ENCODE measurements at places on chromosomes 7 and 10.
A peak's percentile ranks its signal among the peaks of the same experiment; 100 is the strongest.

DNA sequence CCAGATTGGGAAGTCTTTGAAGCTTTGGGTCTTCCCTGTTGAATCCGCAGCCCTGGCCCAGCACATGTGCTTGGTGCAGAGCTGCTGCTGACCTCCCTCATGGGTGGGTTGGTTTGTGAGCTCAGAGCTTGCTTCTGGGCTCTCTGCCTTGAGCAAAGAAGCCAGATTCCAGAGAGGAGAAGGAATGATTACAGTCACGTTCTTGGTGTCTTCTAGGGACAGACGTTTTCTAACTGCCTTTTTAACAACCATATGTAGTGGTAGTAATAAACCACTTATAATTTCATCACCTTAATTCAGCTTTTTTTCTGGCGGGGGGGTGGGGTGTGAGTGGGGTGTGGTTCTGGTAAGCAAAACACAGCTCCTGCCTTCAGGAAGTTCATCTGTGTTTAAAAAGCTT is 39.5 kb downstream of the LRMDA start:
- DNase-seq, result no peak

DNA sequence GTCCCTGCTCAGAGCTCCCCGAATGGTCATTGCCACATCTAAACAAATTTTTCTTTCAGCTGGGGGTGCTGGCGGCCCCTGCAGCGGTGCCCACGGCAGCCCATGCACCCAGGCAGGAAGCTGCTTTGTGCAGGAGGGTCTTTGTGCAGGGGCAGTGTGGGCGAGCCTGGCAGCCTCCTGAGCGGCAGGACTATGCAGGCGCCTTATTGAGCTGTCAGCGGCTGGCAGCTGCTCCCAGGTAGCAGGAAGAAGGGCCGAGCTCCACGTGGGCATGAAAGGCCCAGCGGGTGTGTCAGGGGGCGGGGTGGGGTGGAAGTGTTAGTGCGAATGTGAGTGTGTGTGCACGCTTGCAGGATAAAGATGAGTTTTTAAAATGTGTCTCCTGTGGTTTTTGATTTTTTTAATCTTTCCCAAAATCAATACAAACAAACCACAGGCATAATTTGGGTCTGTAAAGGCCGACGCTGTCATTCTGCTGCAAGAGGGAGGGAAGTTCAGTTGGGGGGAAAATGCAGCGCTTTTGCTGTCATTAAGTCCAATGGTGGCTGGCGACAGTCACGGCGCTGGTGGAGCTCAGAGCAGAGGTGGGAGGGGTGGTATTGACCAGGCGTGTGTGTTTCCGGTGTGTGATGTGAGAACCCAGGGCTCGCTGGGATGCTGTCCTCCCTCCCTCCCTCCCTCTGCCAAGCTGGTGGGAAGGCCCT is 83.9 kb downstream of the LHPP start:
- no peak for DNase-seq

DNA sequence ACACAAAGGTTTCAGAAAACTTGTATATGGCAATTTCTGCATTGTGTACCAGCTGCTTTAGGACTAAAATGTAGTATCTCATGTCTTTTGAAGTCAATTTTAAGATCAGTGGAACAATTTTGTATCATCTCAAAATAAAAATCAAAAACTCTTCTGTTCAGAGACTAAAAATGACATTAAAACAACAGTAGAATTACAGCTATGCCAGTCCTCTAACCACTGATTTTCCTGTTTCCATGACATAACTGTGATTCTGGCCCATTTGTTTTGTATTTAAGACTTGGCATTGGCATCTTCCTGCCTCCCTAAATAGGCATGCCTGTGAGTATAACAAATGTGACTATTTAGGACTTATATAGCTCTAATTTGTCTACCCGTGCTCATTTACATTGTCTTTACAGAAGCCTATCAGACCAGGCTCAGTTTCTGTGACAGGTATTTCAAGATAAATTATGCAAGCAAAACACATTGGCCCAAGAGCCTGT is 29.1 kb upstream of the VPS41 start:
- DNase-seq, result no peak

GRCh38 chr10:112919721-112920120 is 30.3 kb upstream of the TCF7L2 start:
- DNase-seq, result no peak

DNA sequence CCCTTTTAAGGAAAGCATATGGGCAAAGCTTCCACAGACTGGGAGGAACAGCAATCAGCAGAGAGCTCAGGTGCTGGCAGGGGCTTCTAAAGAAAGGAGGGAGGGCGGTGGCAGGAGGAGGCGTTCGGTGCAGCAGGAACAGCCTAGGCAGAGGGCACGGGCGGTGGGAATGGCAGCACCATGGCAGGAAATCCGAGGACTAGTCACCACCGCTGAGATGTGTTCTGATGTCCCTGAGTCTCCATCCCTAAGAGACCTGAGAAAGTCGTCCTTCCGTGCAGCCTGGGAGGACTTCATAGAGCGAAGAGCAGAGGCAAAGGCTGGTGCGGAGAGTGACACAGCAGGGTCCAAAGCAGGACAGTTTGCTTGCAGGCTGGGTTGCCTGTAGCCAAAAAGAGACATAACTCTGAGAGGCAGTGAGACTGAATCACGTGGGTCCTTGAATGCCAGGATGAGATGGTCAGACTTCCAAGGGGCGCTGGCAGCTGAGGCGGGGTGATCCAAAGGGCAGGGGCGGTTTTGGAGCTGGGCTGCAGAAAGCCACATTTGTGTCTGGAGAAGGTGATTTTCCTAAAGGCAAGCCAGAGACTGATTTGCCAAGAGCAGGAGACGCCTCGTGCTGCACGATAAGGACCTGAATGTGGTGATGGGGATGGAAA is 35.8 kb upstream of the GRID1 start:
- no peak for DNase-seq

DNA sequence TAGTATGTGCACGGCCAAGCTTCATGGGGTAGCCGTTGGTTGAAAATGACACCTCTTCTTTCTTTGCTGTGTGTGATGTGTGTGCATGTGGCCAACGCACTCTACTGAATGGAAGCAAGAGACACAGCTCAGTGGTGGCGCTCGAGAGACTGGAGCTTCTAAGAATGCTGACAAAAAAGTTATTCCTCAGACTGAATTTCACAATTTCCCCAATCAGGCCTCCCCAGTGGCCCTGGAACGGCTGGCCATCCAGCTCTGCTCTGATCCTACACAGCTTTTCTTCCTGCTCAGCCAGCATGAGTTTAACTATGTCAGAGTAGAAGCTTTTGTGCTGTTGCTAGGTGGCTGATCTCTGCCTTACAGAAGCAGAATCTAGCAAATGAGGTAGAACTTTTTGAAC is 186.7 kb upstream of the PLXDC2 start:
- DNase-seq, result peak; percentile 72

DNA sequence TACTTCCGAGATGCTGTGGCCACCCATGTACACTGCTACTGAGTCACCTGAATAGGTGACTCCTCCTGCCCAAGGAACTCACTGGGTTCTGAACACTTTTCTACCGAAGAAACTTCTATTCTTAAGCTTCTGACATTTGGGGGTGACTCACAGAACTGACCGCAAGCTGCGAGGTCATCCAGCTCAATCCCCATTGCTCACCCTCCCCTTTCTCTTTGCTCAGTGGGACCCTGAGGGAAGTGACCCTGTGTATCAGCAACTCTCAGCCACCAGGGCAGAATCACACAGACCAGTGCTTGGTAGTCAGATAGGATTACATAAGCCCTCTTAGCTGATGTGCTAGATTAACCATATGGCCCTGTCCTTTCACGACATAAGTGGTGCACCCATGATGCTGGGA is 46.3 kb downstream of the INSYN2A start:
- peak; percentile 81 for DNase-seq

GRCh38 chr10:100009283-100009792 is 409 bp downstream of the DNMBP start:
- DNase-seq, result no peak

GRCh38 chr7:125899577-125899976 is 970.0 kb upstream of the POT1 start:
- DNase-seq, result no peak

GRCh38 chr10:11930312-11930978 is 107.3 kb downstream of the PROSER2 start:
- no peak for DNase-seq

DNA sequence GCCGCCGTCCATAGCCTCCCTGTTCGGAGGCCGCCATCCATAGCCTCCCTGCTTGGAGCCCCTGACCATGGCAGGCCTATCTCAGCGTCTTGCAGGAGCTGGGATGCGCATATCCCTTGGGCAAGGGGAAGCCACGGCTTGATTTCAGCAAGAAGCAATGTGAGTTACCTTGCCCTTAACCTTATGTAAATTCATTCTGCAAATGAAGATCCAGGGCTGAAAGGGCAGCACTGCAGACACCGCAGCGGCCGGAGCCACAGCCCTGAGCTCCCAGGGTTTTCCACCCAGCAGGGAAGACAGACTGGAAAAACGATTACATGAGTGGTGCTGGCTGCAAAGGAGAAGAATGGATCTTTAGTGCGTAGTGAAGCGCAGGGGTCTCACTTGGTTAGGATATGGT is 95.8 kb downstream of the SEC61G start:
- DNase-seq, result no peak

DNA sequence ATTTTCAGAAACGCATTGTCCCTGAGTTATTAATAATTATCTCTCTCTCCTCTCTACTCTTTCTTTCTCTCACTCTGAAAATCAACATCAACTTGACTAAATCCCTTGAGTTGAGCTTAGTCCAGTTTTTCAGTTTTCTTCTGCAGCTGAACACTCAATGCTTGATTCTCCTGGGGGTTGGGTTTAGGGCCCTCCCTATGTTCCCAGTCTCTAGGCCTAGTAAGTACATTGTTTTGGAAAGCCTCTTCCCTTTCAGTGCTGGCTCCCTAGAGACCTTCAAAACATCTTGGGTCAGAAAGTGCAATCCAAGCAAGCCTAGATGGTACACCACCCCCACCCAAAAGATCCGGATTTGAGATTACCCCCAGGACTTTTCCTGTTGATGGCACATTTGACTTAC is 488.5 kb downstream of the LRMDA start:
- DNase-seq, result no peak

DNA sequence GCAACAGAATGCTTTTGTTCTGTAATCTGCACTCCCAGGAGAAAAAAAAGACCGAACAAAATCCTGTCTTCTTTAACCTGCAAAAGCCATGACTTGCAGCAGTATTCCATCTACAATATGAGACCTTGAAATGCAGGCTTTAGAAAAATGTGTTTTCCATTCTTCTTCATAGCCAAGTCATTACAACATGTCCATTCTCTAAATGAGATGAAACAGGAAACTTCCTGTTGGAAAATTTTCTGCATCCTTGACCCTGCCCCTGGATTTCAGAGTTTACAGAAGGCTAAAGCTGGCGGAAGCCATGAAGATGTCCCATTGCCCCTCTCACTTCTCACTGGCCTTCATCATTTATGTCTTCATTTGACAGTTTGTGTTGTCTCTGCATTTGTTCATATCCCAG is 546.4 kb downstream of the TNS3 start:
- no peak for DNase-seq

DNA sequence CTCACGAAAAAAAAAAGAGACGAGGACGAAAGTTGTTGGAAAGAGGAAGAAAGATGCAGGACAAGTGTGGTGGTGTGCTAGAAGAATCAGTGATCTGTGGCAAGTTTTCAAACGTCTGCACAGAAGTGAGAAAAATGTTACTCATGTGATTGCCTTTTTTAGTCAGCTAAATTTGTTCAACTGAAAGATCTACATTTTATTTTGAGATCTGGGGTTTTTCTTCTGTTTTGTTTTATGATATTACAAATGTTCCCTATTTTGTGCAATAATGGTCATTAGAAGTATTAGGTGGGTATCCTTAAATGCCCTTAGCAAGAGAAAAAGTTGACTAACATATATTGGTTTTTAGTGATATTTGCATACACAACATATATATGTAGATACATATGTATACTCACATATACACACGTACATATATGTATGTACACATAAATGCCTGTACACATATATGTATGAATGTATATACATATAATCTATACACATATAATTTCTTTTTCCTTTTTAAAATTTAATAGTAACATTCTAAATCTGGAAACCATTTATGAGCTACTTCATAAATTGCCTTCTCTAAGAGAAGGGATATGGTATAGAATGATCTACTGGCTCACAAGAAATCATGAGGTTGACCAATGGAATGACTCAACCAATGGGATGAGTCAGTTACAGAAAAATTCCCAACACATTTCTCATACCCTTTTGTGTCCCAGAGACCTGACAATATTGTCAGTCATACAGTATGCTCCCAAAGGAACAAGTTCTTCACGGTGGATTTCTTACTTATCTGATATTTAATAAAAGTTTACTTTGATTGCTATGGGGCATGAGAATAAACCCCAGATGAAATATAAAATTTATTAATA is 38.4 kb downstream of the SLC39A12 start:
- peak; percentile 39 for DNase-seq

- no peak for DNase-seq
Measured at GRCh38 chr10:54903745-54904144, 102.7 kb upstream of the PCDH15 start.

DNA sequence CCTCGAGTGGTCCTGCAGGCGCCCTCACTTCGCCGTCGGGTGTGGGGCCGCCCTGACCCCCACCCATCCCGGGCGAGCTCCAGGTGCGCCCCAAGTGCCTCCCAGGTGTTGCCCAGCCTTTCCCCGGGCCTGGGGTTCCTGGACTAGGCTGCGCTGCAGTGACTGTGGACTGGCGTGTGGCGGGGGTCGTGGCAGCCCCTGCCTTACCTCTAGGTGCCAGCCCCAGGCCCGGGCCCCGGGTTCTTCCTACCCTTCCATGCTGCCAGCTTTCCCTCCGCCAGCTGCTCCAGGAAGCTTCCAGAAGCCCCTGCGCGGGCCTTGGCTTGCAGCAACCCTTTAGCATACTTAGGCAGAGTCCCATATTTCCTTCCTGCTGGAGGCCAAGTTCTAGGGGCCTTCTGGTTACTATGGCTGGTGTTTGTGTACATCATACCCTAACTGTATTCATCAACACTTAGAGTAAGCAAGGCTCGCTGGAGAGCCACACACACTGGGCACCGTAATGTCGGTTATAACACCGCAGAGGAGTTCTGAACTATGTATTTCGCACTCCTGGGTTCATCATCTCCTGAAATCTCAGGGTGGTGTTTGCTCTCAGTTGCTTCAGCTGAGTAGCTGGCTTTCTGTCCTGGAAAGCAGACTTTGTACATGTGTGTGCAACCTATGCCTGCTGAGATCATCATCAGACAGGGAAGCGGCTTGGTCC is 471 bp downstream of the MGMT start:
- DNase-seq, result peak; percentile 19

DNA sequence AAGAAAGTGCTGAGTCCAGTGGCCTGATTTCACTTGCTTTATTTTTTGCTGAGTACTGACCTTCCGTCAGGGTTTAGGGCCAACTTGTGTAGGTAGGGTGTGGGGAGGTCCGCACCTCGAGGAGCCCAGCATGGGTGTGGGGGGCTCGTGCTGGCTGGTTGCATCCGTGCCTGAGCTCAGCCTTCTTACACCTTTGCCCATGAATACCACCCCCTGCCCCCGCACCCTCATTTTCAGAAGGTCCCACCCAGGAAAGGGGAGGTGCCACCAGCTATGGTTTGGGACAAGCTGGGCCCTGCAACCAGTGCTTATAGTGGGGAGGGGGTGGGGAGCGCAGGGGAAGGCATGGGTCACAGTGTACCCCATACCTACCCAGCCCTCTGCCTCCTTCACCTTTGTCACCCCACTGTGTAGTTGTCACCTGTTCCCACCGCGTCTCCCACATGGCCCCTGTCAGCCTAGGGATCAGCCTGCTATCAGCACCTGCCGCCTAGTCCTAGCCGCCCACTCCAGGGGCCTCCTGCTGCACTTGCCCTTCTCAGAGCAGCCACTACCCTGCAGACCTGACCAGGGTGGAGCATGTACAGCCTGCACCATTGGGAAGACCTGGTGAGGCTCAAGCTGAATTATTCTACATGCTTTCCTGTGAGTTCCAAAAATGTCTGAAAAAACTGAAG is 146.2 kb upstream of the RET start:
- DNase-seq, result no peak
